Activated CD4-positive, alpha-beta memory T cell treated with anti-CD3 and anti-CD28 coated beads for 36 hours (primary cell): ENCODE measurements at places on chromosomes 5 and 9.

GRCh38 chr5:172749881-172750633 is 20.9 kb downstream of the DUSP1 start:
- no peak for DNase-seq

DNA sequence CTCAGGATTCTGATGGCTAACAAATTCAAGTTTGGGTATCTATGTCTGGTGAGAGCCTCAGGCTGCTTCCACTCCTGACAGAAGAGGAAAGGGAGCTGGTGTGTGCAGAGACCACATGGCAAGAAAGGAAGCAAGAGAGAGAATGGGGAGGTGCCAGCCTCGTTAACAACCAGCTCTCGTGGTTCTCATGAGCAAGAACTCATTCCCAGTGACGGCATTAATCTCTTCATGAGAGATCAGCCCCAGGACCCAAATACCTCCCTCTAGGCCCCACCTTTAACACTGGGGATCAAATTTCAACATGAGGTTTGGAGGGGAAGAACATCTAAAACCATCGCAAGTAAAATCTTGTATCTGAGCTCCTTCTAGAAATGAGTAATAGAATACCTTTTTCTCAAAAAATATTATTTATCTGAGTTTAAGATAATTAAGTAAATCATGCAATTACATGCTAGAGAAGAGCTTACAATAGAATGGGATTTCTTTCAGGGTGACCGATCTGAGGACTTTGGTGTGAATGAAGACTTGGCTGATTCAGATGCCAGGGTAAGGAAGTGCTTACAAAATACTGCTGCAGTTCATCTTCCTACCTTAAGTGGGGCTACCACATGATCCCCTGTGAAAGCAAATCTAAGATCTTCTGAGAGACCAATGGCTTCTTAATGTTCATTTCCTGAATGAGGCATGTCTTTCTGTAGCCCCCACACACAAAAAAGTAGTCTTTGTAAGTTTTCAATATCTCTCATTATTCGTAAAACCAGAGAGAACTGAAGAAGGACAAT is 11.5 kb downstream of the ANXA1 start:
- peak; percentile 31 for DNase-seq

- DNase-seq, result no peak
These were observed 57.8 kb downstream of the ANKH start for GRCh38 chr5:14813747-14814146.

GRCh38 chr5:66452109-66452508 is 144.1 kb upstream of the MAST4 start:
- DNase-seq, result no peak

DNA sequence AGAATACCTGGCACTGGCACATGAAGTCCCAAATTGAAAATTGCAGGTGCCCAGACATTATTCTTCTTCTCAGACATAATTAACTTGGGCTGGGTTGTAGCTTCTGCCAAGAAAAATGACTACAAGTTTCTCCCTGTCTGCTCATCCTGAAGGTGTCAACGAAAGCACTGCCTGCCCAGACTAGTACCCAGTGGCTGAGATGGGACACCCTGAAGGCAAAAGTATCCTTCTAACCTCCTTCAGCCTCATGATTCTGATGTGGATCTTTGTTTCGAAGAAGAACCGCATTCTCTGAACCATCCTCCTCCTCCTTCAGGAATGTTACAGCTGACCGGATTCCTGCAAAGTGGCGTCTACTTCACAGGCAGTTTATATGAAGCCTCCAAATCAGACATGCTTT is 161.1 kb upstream of the FST start:
- no peak for DNase-seq
